ENCODE measurements at places on chromosomes 16 and 17. TPM values are rescaled to one million over a fixed set of nuclear protein-coding genes. Genes with fewer than 3 reads are reported as not detected.

DNA sequence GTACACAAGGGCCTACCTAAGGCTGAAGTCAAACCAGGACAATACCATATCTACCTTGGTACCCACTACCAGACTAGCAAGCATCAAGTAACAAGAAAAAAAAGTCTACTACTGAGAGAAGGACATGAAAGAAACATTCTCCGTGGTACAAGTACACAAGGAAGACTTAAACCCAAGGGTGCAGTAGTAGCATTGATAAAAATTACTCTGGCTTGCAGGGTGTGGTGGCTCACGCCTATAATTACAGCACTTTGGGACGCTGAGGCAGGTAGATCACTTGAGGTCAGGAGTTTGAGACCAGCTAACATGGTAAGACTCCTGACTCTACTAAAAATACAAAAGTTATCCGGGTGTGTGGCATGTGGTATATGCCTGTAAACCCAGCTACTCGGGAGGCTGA, 386.5 kb upstream of the PMFBP1 start:
- DNase-seq: no peak

GRCh38 chr17:72407336-72407909, 286.6 kb downstream of the SOX9 start:
- DNase-seq: no peak

- no peak for DNase-seq
These were observed 33.8 kb upstream of the NF1 start for GRCh38 chr17:31060791-31061550.

DNA sequence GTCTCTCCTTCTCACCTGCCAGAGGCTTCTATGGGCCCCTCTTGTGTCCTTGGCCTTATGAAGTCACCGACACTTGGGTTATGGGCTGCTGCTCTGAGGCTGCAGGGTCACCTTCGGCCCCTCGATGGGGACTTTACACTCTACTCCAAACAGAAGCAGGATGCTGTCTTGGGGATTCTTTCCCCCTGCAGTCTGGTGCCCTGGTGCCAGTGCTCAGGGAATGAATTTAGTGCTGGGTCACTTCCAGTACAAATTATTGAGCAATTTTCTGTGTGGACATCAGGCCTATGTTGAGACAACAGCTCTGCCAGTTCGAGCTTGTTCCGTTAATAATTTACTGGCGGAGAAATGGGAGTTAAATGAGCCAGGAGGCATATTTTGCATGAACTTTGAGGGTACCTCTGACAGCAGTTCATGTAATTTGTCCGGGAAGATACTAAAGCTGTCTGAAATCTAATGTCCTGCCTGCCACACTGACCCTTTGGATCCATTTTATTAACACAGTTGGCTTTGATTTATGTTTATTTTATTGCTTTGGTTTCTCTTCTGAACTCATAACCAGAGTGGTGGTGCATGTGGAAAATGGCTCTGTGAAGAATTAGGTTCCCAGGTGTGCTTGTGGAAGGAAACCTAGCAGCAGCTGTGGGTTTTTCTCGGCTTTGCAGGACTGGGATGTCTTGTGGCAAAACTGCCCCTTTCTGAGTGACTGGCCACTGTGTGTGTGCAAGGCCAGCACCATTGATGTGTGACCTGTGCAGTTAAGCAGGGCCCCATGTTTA, 34.1 kb upstream of the DHX8 start:
- peak; percentile 97 for DNase-seq

DNA sequence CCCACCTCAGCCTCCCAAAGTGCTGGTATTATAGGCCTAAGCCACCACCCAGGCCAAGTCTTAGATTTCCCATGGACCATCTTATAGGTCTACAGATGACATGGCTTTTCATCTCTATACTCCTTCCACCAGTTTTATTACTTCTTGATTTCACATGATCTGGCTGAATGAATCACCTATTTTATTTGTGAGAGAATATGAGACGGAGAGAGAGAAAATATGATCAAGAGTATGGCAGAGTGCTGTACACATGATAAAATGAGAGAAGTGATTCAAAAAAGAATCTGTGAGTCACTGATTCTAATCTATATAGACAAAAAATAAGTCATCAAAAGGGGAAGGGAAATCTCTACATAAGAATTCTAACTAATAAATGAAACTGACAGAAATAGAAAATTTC, 13.7 kb downstream of the ACSM1 start:
- DNase-seq: no peak

DNA sequence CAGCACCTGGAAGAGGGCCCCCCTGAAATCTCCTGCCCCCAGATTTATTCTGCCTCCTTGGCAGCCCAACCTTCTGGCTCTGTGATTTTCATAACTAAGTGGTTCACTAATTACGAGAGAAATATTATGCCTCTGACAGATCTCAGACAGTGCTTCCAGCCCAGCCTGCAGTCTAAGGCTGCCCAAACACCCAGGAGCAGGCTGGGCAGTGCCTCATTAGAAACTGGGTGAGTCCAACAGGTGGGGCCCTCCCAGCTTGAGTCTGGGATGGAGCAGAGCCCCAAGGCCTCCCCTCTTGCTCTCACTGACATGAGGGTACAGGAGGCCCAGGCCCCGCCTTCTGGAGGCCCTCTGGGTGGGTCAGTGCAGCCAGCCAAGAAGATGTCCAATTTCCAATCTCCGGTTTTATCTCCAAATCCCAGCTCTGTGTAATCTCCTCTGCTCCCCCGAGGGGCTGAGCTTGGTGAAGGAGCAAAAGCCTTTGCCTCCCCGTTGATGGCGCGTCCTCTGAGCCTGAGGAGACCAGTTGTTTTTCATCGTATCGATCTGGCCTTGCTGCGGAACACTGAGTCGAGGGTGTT, 20.1 kb upstream of the ABCC3 start:
- DNase-seq: no peak

- no peak for DNase-seq
These were observed 117.3 kb downstream of the IRX5 start for GRCh38 chr16:55047903-55048497.

- no peak for DNase-seq
These were observed 60.9 kb upstream of the WSB1 start for GRCh38 chr17:27233059-27233458.

Gene SLC5A10
- not detected for total RNA-seq

Gene ARL5C
- not detected for total RNA-seq
